ENCODE measurements at places on chromosomes 1 and 21.

- no peak for DNase-seq
Measured at GRCh38 chr1:93874025-93874651, 4.9 kb downstream of the DNTTIP2 start.

DNA sequence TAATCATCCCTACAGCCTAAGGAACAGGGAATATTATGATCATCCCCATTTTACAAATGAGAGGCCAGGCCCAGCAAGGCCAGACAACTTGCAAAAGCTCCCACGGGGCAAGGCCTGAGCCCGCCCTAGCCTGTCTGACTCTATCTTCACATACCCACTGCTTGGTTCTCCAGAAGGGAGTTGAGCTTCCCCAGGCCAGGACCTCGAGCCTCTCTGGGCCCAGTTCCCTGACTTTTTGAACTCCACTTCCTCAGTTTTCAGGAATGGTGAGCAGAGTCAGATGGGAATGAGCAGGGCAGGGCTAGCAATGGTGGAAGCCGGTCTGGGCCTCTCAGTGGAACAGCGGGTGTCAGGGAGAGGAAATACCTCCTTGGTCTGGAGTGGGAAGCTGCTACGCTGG is 39.3 kb downstream of the CACNA1S start:
- DNase-seq: no peak

- DNase-seq: no peak
Measured at GRCh38 chr1:230361941-230362340, 64.2 kb downstream of the PGBD5 start.

DNA sequence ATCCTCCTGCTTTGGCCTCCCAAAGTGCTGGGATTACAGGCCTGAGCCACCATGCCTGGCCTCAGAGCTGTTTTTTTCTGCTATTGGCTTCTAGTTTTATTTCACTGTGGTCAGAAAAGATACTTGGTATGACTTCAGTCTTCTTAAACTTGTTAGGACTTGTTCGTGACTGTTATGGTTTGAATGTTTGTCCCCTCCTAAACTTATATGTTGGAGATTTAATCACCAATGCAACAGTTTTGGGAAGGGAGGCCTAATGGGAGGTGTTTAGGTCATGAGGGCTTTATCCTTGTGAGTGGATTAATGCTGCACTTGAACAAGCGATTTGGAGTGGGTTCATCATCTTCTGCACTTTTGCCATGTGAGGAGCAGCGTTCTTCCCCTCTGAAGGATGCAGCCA is 24.5 kb upstream of the SOD1 start:
- no peak for DNase-seq

DNA sequence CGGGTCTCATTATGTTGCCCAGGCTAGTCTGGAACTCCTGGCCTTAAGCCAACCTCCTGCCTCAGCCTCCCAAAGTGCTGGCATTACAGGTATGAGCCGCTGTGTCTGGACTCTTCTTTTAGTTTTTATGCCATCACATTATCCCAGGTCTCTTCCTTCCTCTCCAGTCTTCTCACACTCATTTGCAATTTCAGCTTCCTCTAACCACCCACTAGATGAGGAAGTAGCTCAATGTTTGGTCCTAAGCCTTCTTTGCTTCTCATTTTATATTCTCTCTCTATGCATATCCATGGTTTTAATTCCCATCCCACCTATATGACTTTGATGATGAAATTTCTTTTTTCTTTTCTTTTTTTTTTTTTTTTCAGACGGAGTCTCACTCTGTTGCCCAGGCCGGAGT is 3.1 kb upstream of the ZBTB8A start:
- no peak for DNase-seq

DNA sequence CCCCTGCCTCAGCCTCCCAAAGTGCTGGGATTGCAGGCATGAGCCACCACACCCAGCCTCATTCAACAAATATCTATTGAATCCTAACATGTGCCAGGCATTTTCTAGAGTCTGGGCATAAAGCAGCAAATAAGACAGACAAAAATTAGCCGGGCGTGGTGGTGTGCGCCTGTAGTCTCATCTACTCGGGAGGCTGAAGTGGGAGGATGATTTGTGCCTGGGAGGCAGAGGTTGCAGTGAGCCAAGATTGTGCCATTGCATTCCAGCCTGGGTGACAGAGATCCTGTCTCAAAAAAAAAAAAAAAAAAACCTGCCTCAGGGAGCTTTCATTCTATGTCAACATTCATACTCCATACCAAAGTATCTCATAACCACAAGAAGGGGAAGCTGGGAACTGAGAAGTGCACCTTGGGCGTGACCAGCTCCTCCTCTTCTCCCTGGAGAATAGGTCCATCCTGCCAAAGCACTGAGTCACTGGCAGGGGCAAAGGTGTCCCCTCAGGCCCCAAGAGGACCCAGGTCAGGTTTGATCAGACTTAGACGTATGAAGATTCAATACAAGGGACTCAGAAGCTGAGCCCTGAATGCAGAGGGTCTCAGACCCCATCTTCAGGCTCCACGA is 36.8 kb upstream of the PPP1R15B start:
- no peak for DNase-seq

- no peak for DNase-seq
Measured at GRCh38 chr21:35206141-35207125, 157.3 kb upstream of the RUNX1 start.

DNA sequence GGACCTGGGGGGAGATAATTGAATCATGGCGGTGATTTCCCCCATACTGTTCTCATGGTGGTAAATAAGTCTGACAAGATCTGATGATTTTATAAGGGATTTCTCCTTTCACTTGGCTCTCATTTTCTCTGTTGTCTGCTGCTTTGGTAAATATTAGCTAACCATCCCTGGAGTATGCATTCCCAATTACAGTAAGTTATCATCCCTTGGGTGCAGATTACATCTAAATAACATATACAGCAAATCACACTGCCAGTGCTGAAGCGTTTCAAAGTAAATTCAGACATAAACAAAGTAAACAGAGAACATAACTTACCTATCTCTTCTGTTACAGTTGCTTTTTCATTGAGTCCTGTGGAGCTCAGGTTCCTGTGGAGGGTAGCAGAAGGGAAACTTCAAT is 38.6 kb upstream of the IGSF3 start:
- DNase-seq: no peak

DNA sequence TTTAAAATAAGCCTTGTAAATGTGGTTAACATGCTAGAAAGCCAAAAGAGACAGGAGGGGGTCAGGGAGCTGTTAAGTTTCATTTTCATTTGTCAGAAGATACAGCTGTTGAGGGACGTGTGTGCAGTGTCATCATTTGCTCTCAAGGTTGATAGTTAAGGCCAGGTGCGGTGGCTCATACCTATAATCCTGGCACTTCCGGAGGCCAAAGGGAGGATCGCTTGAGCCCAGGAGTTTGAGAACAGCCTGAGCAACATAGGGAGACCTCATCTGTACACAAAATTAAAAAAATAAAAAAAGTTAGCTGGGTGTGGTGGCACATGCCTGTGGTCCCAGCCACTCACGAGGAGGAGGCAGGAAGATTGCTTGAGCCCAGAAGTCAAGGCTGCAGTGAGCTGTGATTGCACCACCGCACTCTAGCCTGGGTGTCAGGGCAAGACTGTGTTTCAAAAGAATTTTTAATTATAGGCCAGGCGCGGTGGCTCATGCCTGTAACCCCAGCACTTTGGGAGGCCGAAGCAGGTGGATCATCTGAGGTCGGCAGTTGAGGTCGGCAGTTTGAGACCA is 22.7 kb downstream of the ZBTB8OS start:
- no peak for DNase-seq

DNA sequence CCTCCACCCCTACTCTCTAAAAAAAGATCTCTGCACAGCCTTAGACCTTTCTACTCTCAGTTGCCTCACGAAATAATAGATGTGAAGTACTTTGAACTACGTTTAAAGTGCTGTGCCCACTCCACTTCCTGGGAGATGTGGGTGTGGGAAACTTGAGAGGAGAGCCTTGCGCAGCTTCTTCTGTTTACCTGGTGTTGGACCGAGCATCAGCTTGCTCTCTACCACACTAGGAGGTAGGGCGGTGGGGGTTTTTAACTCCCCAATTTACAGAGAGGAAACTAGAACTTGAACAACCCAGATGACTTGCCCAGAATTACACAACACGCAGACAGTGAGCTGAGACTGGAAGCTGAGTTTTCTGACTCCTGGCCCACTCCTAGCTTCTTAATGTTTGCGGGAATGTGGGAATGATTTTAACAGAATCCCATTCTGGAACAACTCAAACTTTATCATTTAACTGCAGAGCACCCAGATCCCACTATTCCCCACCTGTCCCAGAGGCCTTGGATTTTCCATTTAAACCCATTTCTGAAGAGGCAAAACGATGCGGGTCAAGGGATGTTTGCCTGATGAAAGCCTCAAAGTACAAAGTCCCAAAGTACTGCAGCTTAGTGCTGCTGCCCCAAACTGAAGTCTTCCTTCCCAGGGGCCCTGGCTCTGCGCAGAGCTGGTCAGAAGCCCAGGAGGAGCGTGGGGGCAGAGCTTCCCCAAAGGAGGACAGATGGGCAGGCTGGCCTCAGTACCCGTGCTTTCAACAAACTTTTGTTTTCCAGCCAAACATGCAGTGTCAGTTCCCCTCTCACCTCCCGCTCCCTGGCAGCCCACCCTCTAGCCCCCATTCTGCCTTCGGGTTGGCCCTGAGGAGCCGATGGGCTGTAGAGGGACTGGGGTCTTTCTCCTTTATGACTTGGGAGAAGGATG is 19.0 kb downstream of the BTG2 start:
- DNase-seq: peak; percentile 28

DNA sequence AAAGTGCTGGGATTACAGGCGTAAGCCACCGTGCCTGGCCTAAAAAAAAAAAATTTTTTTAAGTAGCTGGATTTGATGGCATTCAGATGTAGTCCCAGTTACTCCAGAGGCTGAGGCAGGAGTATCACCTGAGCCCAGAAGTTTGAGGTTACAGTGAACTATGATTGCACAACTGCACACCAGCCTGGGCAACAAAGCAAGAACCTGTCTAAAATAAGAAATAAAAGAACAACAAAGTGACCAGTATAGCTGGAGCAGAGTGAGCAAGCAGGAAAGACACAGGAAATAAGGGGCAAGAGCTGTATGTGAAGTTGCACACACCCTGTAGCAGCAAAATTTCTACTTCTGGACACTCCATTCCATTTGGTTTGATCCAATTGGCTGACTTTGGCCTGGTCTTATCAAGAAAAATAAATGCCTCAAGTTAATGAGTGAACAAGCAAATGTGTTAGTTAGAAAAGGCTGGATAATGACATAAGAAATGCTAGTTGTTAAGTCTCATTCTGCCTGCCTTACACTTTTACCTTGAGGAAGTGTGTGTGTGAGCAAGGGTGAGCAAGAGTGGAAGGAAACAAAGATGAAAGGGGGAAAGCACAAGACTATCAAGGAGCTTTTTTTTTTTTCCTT is 7.9 kb downstream of the ATP5IF1 start:
- no peak for DNase-seq

- no peak for DNase-seq
Measured at GRCh38 chr1:161676441-161676840, 13.5 kb downstream of the FCGR2B start.

GRCh38 chr21:33755354-33755753 is 113.1 kb downstream of the ITSN1 start:
- no peak for DNase-seq
